Activated CD8-positive, alpha-beta T cell treated with anti-CD3 and anti-CD28 coated beads, Interleukin-2, amount 10 ng/mL, durations not matched to agents 7 days and 5 days (primary cell): ENCODE measurements at places on chromosomes 3 and 15.
A peak's percentile ranks its signal among the peaks of the same experiment; 100 is the strongest.

DNA sequence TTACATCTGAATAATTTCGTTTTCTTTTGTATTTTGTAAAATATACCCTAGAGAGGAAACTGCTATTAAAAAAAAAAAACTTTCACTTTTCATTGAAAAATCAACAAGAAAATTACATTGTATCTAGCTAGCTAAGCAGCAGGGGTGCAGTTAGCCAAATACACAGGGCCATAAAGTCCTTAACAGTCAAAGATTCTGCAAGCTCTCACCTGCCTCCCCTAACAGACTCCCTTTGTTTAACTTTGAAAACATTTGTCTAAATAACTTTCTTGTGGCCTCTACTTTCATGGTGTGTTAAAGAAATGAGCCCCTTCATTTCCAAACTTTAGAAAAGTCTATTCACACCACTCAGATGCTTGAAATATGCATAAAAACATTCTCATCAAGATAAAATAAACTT lies 23.3 kb downstream of the CBLB start:
- no peak for DNase-seq

DNA sequence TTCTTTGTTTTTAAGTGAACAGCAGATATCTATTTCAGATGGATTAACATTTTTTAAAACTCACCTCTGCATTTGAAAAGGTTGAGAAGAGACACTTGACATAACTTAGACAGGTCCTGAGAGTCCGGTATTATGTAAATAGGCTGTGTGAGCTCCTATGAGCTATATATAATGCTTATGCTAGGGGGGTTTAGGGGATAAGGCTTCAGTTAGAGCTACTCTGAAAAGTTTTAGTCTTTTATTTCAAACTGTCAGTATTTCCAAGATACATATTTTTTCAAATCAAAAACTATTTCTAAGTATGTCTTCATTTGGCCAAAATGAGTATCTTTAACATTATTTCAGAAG lies 16.9 kb downstream of the SHC4 start:
- no peak for DNase-seq

- DNase-seq = no peak
Observed at GRCh38 chr15:39181940-39182339, 398.9 kb upstream of the THBS1 start.

GRCh38 chr3:56998076-56998529 lies 62.4 kb upstream of the SPATA12 start:
- no peak for DNase-seq

DNA sequence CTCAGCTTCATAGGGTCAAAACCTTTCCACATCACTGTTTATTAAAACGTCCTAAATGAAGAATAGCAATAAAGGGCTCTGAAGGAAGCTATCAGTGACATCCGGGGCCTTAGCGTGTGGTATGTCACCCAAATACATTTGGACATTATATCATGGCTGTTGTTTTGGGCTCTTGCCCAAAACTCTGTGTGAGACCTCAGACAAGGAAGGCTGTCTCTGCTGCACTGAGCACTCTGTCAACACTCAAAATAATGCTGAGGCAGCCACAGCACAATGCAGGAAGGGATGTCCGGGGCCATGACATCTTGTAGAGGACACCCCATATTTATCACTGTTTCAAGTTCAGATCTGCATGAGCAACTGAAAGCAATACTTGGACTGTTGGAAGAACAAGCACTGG lies 293.8 kb upstream of the WNT5A start:
- DNase-seq = no peak

- DNase-seq = no peak
Observed at GRCh38 chr3:115709093-115709492, 85.8 kb downstream of the GAP43 start.

DNA sequence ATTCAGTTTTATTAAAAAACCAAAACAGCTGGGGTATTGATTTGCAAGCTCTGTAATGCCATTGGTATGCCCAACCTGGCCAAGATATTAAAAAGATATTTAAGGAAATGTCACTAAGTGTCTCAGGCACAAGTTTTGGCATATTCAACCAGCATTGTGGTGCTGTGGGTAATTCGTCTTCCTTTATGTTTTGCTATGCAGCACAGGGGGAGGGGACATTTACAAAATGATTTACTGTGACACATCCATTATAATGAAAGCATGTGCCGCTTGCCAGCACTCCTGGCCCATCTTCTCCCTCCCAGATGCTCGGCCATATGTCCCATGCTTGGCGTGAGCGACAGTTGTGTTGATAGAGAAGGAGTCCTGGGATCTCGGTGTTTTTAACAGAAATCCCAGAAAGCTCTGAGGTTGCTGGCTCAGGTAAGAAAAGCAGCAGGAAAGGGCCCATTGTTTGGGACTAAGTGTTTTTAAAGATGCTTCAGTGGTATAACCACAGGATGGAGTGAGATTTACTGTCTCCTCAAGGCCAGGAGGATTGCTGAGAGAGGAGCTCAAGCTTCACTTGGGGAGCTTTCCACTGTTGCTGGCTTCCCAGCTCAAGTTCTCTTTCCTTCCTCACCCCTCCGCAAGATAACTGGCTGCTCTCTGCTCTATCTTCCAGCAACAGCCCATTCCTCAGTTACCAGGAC lies 158.2 kb upstream of the TSC22D2 start:
- DNase-seq = no peak

DNA sequence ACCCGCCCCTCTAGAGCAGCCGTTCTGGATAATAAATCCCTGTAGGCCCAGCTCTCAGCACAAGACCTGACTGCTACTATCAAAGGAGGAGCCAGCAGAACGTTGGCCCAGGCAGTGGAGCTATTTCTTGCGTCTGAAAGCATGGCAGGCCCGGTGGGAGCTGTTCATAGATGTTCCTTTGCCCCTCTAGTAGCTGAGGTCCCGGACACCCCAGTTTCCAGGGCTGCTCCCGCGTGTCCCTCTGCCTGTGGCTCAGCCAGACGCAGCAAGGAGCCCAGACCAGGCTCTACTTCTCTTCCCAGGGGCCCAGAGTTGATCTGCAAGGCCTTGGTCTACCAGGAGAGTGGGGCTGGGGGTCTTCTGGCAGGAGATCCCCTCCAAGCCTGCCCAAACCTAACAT lies 76.1 kb downstream of the FAM174B start:
- no peak for DNase-seq

DNA sequence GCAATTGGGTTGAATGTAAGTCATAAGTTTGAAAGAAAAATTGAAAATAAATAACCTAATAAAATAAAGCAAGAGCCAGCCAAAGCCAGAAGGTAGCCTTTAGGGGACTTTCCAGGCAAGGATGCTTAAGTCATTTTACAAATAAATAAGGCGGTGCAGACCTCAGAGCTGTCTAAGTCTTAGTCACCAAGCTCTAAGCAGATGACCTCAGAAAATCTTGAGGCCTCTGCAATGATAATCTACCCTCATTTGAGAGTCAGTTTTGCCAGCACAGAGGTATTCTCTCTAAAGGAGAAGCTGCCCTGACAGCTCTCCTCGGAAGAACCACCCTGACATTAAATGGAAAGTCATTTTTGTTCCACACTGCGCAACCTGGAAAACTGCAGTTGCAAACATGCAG lies 113.9 kb downstream of the OXNAD1 start:
- no peak for DNase-seq

DNA sequence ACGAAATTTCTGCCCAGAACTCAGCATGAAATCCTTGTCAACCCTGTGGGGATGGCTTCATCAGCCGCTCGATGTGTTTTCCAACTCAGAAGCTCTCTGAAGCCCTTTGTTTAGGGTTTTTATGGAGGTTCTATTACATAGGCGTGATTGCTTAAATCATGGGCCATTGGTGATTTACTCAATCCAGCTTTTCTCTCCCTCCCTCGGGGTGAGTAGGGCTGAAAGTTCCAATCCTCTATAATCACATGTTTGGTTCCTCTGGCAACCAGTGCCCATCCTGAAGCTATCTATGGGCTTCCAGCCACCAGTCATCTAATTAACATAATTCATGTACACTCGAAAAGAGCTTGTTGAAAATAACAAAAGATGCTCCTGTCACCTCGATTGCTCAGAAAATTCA lies 51.6 kb downstream of the GATM start:
- no peak for DNase-seq

- no peak for DNase-seq
Observed at GRCh38 chr3:193977622-193978021, 158.3 kb upstream of the HES1 start.

GRCh38 chr3:44198284-44199269 lies 43.1 kb upstream of the TOPAZ1 start:
- DNase-seq = peak; percentile 82

DNA sequence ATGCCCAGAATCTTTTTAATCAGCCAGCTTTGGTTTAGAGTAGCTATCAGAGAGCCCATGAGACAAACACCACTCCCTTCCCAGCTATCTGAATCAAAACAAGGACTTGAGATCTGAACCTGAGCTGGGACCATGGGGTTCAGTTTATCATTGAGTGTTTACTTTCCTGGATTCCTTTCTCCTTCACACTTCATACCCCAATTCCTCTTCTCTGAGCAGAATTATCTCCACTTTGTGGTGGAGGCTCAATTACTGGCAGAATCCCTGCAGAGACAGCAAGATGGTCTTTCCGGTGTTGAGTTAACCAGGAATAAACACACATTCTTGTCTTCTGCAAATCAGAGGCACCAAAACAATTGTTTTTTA lies 102.4 kb downstream of the RPL22L1 start:
- DNase-seq = no peak
